Left colon (tissue), 2 donors: ENCODE measurements at places on chromosomes 3 and 15. TPM values are rescaled to one million over a fixed set of nuclear protein-coding genes. Genes with fewer than 3 reads are reported as not detected.
A peak's percentile ranks its signal among the peaks of the same experiment; 100 is the strongest.

DNA sequence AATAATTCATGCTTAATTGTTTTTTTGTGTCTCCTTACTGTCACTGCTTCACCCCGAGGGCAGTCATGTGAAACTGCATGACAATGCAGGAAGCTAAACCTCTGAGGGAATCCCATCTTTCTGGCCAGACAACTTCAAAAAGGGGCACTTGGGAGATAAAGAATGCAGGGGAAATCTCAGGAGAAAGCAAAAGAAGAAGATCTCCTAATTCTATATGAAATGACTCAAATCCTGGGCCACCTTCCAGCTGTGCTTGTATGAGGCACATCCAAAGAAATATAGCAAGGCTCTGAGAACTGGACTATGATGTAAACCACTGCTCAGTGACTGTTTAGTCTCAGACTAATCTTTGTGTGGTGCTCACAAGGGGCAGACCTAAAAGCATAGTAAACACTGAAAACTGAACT, 22.6 kb upstream of the UMPS start:
- DNase-seq = no peak

GRCh38 chr3:42655980-42656679, 2.6 kb downstream of the ZBTB47 start:
- DNase-seq = no peak

Gene CPN2
- not detected for total RNA-seq

- no peak for DNase-seq
These were observed 1025.3 kb downstream of the ROBO1 start for GRCh38 chr3:78742491-78742890.

Gene DUOXA2
- total RNA-seq = 1.3 TPM

GRCh38 chr15:39431376-39431775, 149.5 kb upstream of the THBS1 start:
- no peak for DNase-seq

Gene ATP13A4
- total RNA-seq = 14.2 TPM

Gene ZFAND6
- total RNA-seq = 87.1 TPM

Gene UTS2B
- total RNA-seq = not detected

DNA sequence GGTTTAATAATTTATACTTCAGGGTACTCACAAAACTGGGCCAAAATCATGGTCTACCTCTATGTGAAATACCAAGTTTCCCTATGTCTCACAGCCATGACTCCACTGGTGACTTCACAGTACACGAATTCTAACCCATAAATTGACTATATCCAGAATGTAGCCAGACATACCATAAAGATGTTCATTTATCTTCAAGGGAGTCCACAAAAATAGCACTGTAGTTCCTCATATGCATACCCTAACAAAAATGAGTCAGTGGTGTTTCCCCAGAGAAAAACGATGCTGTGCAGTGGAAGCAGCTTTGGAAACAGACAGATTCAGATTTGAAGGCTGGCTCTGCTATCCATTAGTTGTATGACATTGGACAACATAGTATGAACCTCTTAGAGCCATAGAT, 438.8 kb downstream of the FHIT start:
- no peak for DNase-seq

- DNase-seq = no peak
These were observed 32.0 kb downstream of the DNAH12 start for GRCh38 chr3:57512166-57512565.

Gene SUSD5
- total RNA-seq = 0.37 TPM

Gene GOLGA8Q
- total RNA-seq = 0.43 TPM

Gene CCR5
- total RNA-seq = 0.55 TPM

Gene FBXO40
- not detected for total RNA-seq

GRCh38 chr15:69731581-69731980, 279.0 kb downstream of the RPLP1 start:
- DNase-seq = no peak

Gene NR2E3
- 0.20 TPM for total RNA-seq

Gene FILIP1L
- total RNA-seq = 6.7 TPM

GRCh38 chr3:43632269-43632733, 10.5 kb upstream of the ANO10 start:
- no peak for DNase-seq

- DNase-seq = peak; percentile 14
These were observed 42.9 kb downstream of the CHDH start for GRCh38 chr3:53803124-53803815.

- DNase-seq = no peak
These were observed 169.2 kb upstream of the TGFBR2 start for GRCh38 chr3:30437171-30437601.

- no peak for DNase-seq
These were observed 76.2 kb downstream of the PRICKLE2 start for GRCh38 chr3:64148955-64149653.

DNA sequence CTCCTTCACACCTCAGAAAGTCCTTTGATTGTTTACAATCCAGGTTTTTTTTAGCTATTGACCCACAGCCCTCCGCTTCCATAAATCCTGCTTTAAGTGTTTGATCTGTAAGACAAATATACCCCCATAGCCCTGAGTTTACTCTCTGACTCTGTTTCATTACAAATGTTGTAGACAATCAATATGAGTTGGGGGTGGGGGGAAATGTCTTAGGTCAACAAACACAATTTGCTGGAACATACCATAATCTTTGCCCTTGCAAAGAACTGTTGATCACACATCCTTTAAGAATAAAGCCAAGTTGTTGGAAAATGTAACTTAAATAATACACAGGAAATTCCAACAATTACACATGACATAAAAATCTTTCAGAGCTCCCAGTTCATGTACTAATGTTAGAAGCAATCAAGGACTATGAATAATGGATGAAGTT, 301.8 kb upstream of the SEMA6D start:
- DNase-seq = no peak

DNA sequence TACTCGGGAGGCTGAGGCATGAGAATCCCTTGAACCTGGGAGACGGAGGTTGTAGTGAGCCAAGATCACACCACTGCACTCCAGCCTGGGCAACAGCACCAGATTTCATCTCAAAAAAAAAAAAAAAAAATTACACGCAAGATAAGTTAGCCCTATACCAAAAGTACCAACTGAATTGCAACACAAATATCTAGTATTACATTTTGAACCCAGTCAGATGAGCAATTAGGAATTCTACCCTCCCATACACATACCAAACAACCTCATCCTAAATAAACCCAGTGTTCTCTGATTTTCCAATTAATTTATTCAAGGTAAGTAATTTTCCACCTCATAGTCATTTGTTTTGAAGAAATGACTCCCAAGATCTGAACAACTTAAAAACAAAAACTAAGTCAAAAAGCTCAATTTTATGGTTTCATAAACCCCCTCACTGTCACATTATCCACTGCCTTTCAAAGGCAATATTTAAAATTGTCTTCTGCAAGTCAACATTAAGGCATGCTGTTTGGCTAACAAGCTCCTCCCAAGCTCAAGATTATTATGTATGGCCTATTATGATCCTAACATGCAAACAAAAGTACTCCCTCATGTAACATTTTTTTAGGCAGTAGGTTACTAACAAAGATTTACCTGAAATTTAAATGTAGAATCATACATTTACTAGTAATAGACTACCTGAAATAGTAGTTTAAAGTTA, 4.5 kb downstream of the RAF1 start:
- no peak for DNase-seq

DNA sequence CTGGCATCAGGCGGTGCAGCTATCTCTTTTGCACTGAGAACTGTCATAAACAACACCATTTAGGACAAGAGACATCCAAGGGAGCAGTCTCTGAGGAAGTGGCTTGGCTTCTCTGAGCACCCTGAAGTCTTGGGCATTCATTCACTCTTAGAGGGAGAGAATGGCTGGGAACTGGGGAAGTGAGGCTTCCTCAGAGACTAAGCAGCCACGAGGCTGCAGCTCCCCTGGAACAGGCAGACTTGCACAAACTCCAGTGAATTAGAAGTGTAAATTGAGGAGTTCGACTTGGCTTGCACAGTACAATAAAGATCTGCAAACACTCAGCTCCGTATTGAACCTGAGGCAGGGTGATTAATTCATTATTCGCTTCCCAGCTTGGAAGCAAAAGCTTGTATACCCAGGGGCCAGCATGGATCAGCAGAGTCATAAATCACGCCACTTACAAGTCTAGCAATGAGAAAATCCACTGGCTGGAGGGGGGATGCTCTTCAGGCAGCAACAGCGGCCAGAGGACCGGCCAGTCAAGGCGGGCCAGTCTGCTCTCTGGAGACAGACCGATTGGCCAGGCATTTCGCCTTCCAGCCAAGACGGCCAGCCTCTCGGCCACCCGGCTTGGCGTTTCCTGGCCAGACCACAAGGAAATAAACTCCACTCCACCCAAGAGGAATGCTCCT, 118.8 kb upstream of the ADPGK start:
- DNase-seq = peak; percentile 39

GRCh38 chr3:126252373-126252772, 72.0 kb upstream of the ALDH1L1 start:
- no peak for DNase-seq

Gene ECE2
- 0.24 TPM for total RNA-seq

DNA sequence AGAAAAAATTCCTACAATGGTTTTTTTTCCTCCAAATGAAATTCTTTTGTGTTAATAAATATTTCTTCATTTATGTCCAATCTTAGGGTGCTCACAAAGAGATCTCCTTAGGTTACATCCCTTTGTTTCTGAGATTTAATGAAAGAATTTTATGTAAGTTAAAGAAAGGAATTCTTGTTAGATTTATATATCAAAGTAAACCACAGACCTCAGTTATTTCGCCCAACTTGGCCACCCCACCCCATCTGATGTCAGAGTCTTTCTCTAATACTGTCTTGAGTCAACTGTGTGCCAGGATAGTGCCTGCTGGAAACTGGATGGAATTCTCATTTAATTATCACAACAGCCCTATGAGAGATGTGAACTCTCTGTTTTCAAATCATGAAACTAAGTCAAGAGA, 259.9 kb downstream of the OPA1 start:
- peak; percentile 11 for DNase-seq

DNA sequence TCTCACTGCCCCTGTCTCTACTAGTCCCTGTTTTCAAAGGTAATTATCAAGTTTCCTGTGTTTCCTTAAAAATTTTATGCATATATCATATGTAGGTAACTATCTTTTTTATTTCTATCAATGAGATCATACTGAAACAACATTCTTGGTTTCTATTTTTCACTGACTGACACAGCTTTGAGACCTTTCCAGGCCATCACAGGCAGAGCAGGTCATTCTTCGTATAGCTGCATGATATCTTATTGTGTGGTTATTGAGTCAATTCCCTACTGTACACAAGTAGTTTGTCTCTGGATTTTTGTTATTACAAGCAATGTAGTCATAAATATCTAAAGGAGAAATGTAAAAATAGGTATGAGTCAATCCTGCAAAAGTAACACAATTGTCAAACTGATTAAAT, 169.6 kb downstream of the CFAP20DC start:
- DNase-seq = no peak

GRCh38 chr3:188633206-188633605, 479.2 kb downstream of the LPP start:
- no peak for DNase-seq

DNA sequence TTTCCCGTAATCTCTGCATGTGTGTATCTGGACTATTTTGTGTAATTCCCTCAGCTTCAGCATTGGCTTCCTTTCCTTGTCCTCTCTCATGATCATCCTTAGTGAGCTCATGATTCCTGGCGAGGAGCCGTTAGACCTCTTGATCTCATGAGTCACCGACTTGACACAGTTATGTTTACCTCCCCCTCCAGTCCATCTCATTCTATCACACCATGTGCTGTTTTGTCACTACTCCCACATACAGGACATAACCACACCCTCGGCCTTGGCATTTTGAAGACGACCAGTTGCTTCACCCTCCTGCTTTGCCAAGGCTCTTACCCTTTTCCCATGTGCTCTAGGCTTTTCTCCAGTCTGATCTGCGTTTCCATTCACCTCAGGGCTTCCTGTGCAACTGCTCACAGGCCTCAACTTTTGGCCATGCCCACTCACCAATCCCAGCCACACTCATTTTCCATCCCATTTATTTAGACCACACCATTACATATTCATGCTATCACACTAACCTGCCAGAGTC, 41.5 kb downstream of the CP start:
- peak; percentile 37 for DNase-seq
